Small intestine (tissue), 16 donors: ENCODE measurements at places on chromosomes 16 and 17.

DNA sequence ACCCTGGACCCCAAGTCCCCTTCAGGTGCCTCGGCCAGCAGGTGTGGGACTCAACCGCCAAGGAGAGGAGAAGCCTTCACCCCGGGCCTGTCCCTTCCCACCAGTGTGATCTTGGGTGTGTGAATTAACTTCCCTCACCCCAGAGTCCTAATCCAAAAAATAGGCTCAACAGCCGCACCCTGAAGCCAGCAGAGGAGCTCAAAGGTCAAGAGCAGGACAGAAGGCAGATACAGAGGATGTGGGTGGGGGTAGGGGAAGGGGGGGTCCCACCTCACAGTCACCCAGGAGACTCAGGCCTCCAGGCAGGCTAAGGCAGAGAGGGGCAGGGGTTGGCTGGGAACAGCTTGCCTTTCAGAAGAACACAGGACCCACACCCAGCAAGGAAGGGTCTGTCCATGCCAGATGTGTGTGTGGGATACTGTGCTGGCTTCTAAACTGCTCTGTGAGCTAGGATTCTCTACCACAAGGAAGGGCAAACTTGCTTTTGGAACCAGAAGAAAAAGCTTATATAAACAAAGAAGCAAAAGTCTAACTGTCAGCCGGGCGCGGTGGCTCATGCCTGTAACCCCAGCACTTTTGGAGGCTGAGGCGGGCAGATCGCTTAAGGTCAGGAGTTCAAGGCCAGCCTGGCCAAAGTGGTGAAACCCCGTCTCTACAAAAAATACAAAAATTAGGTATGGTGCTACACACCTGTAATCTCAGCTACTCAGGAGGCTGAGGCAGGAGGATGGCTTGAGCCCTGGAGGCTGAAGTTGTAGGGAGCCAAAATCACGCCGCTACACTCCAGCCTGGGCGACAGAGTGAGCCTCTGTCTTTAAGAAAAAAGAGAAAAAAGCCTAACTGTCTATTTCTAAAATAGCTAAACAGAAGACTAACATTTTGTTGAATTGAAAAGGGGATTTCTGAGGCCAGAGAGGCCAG, 4.6 kb downstream of the PIEZO1 start:
- DNase-seq, result no peak

GRCh38 chr16:82609140-82609539, 17.6 kb upstream of the CDH13 start:
- no peak for DNase-seq

DNA sequence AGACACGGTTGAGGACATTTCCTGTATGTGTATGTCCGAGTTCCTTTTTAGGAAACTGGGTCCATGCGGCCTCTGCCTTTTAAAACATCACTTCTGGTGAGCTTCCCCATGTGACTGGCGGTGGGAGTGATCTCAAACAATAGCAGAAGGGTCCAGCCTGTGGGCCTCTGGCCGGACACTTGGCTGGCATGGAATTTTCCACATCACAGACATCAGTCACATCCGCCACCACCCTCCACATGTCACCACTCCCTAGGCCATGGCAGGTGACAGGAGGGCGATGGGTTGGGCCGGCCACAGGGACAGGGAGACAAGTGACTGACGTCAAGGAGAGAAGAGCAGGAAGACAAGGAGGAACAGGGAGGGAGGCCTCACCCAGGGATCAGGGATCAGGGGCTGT, 83.7 kb downstream of the DNAH17 start:
- peak; percentile 27 for DNase-seq

DNA sequence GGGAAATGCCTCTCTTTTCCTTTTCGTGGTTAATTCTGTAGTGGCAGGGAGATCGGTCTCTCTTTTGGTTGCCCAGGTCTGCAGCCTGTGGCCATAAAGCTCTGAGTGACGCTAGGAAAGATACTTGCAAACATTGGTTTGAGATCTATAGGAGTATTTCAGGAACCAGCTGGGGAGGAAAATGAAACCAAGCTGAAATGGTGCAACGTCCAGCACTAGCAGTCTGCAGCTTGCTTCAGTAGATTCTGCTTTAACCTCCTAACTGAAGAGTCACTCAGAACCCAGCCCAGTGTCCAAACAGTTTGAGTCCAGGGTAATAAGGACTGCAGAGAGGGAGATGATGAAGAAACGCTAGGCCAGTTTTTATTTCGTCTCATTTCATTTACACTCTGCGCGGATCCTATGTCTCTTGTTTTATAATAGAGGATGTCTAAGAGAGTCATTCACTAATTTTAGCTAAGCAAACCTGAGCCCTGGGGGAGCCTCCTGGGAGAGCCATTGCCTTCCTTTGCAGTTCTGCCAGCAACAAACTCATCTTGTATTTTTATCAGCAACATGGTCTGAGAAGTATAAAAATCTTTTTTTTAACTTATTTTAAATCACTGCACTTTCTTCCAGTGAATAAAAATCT, 12.0 kb downstream of the SP2 start:
- DNase-seq, result peak; percentile 31

DNA sequence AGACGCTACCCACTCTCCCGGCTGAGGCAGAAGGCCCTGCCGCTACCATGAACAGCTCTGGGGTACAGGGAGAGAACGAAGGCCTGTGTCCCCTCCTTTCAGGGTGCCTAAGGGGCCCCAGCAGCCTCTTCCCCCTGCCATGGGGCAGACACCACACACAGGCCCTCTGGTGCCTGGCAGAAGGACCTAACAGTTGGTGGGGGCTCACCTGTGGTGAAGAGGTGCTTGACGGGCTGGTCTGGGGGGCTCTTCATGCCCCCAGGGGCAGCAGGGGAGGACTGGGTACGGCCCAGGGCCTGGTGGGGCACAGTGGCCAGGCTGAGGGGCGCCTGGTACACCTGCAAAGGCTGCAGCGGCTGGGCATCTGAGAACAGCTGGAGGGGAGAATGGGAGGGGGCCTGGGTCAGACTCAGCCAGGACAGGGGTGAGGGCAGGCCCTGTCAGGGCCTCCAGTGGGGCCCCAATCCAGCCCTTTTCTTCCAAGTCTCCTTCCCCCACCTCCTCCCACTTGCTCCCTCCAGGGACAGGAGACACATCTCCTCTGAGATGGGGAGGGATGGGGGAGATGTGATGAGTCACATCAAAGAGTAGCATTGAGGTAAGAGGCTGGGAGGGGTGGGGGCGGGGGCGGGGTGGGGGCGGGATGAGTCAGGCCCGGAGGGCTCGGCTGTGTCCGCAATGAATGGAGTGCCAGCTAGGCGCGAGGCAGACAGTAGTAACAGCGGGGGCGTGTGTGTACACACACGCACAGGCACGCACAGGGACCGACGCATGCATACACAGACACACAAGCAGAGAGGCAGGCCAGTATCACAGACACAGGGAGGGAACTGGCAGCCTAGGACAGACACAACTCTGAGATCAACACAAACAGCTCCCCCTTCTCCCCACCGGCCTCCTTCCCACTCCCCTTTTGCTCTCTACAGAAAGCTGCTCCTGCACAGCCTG, 16.1 kb downstream of the G6PC3 start:
- DNase-seq, result no peak

- no peak for DNase-seq
Observed at GRCh38 chr17:16585796-16586195, 16.8 kb upstream of the ZNF287 start.

DNA sequence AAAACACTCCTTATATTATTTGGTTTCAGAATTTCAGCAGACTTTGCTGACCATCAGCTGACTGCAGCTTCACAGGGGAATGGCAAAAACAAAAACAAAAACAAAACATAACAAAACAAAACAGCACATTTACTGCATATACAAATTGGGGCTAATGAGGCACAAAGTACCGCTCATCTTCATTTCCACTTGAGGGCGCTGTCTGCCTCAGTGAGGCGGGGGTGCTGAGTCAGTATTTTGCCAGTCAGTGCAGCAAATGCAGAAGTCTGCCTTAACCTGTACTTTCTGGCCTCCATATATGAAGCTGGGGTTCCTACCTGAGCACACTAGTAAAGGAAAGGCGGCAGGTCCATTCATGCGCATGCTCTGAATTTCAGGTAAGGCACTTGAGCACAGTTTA, 13.5 kb upstream of the DYNLRB2 start:
- peak; percentile 45 for DNase-seq

DNA sequence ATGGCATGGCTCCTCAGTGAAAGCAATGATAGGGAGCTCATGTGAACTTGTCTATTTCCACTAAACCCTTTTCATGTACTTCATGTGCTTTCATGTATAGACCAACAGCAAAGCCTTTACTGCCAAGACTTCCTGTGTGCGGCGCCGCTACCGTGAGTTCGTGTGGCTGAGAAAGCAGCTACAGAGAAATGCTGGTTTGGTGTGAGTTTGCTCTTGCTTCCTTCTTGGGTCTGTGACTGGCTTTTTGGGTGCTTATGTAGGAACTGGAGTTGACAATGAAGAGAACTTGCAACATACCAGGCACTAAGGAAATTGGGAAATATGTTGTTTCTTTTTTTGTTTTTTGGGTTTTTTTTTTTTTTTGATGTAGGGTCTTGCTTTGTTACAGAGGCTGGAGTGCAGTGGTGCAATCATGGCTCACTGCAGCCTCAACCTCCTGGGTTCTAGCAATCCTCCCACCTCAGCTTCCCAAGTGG, 5.7 kb downstream of the SNX11 start:
- no peak for DNase-seq

GRCh38 chr16:12586701-12587100, 217.0 kb downstream of the CPPED1 start:
- no peak for DNase-seq

- no peak for DNase-seq
Observed at GRCh38 chr16:79862601-79863000, 262.1 kb upstream of the MAF start.

- DNase-seq, result no peak
Observed at GRCh38 chr16:87431926-87432325, 39.8 kb downstream of the MAP1LC3B start.
